Mesothelial cell of epicardium (in vitro differentiated cells): ENCODE measurements at places on chromosomes 2 and 18. TPM values are rescaled to one million over a fixed set of nuclear protein-coding genes. Genes with fewer than 3 reads are reported as not detected.

The CTAGE1 gene
- 0.07 to 0.13 TPM (median 0.11 TPM) in 3 replicates for total RNA-seq

The DSC1 gene
- total RNA-seq, result 0.36 to 0.47 TPM (median 0.43 TPM) in 3 replicates

The ZC3H15 gene
- 56.4 to 61.3 TPM (median 57.6 TPM) in 3 replicates for total RNA-seq

The IRS1 gene
- 57.9 to 66.2 TPM (median 64.2 TPM) in 3 replicates for total RNA-seq

DNA sequence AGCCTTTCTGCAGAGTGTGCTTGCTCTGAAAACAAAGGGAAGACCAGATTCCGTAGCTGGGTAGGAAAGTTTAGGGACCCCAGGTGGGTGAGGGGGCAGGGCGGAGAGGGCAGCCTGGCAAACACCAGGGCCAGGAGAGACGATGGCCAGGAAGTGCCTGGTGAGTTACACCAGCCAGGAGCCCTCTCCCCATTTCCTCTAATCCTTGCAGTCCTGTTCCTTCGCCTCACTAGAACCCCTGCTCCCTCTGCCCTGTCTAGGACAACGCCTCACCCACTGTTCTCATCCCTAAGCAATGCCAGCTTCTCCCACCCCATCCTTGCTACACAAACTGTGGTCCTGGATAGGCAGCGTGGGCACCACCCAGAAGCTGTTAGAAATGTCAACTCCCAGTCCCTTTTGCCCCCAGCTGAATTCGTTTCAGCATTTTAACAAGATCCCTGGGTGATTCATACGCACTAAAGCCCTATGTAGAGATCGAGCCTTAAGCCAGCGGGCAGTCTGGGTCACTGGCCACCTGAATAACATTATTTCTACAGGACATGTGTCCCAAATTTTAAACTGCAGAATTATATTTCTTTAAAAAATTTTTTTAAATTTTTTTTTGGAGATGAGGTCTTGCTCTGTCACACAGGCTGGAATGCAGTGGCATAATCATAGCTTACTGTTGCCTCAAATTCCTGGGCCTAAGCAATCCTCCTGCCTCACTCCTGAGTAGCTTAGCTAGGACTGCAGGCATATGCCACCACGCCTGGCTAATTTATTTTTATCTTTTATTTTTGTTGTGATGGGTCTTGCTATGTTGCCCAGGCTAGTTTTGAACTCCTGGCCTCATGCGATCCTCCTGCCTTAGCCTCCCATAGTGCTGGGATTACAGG, 10.9 kb downstream of the WIPF1 start:
- no peak overlapping the region for H3K27ac ChIP-seq
- peaks cover 2% of the 10 kb centered on the region for H3K27me3 ChIP-seq
- H3K36me3 ChIP-seq, result peaks cover 4% of the 10 kb centered on the region
- peaks cover 20% of the 10 kb centered on the region for H3K4me1 ChIP-seq

GRCh38 chr18:39994498-39994897, 1960.5 kb upstream of the PIK3C3 start:
- no peak overlapping the region for H3K27ac ChIP-seq
- no peaks in the 10 kb centered on the region for H3K36me3 ChIP-seq
- DNase-seq, result no peak
- no peaks in the 10 kb centered on the region for H3K4me1 ChIP-seq
- H3K27me3 ChIP-seq, result no peaks in the 10 kb centered on the region
- H3K4me3 ChIP-seq, result no peak overlapping the region

- peaks cover 32% of the 10 kb centered on the region for H3K36me3 ChIP-seq
- no peaks in the 10 kb centered on the region for H3K27me3 ChIP-seq
- H3K27ac ChIP-seq, result peak overlapping the region; percentile 94
- H3K4me3 ChIP-seq, result no peak overlapping the region
- no peak for DNase-seq
Observed at GRCh38 chr18:6751222-6751621, 21.7 kb downstream of the ARHGAP28 start.

DNA sequence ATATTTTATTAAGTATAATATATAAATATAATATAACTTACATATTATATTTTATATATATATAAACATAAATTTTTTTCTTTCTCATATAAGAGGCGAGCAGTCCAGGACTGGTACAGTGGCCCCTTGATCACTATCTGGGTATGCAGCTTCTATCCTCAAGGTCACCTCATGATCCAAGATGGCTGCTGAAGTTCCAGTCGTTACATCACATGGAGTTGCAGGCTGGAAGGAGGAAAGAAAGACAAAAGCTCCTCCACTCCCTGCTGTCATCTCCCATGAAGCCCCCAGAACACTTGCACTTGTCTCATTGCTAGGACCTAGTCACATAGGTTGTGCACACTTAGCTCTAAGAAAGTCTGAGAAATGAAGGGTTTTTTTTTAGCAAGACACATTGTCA, 145.1 kb upstream of the SLC1A4 start:
- H3K27me3 ChIP-seq, result no peaks in the 10 kb centered on the region
- H3K27ac ChIP-seq, result no peak overlapping the region
- H3K36me3 ChIP-seq, result no peaks in the 10 kb centered on the region
- no peak overlapping the region for H3K4me3 ChIP-seq
- H3K4me1 ChIP-seq, result peaks cover 6% of the 10 kb centered on the region

DNA sequence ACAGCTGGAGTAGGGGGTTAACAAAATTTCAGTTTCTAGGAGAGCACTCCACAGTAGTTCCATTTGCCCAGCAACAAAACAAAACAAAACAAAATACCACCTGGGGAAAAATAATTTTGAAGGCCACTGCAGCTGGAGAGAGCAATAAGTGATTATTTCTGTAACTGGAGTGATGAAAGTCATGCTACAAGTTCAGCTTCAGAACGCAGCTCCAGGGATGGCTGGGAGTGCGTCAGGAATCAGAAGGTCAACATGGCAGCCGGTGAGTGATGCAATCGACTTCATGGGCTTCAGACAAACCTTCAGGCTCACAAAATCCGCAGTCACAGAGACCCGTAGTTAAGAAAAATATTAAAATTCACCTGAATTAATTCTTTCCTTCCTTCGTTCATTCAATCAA, 41.0 kb downstream of the ABHD3 start:
- no peaks in the 10 kb centered on the region for H3K27me3 ChIP-seq
- H3K27ac ChIP-seq, result no peak overlapping the region
- no peak for DNase-seq
- no peak overlapping the region for H3K4me3 ChIP-seq
- H3K4me1 ChIP-seq, result no peaks in the 10 kb centered on the region
- H3K36me3 ChIP-seq, result no peaks in the 10 kb centered on the region

- H3K4me3 ChIP-seq, result no peak overlapping the region
- H3K27ac ChIP-seq, result no peak overlapping the region
- no peaks in the 10 kb centered on the region for H3K4me1 ChIP-seq
- DNase-seq, result no peak
- peaks cover 32% of the 10 kb centered on the region for H3K36me3 ChIP-seq
Observed at GRCh38 chr2:183001948-183002347, 36.3 kb downstream of the NCKAP1 start.

- H3K4me3 ChIP-seq, result no peak overlapping the region
- no peak overlapping the region for H3K27ac ChIP-seq
- no peaks in the 10 kb centered on the region for H3K36me3 ChIP-seq
- no peaks in the 10 kb centered on the region for H3K27me3 ChIP-seq
- DNase-seq, result no peak
- H3K4me1 ChIP-seq, result peaks cover 37% of the 10 kb centered on the region
Observed at GRCh38 chr2:54496920-54497319, 40.8 kb downstream of the SPTBN1 start.

DNA sequence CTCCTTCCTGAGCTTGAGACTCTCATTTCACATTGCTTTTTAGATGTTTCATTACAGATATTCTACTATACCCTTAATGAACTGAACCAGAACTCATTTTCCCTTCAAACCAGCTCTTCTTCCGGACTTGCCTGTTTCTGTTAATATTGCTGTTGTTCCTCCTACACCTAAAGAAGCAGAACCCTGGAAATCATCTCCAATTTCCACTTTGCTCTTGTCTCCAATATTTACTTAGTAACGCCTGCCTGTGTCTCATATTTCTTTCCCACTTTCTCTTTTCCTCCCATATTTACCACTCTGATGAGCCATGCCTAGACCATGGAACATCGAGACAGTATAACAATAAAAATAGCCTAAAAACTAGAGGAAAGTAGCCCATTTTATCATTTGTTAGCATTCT, 17.9 kb upstream of the GMCL1 start:
- H3K27me3 ChIP-seq, result no peaks in the 10 kb centered on the region
- DNase-seq, result no peak
- no peak overlapping the region for H3K4me3 ChIP-seq
- no peaks in the 10 kb centered on the region for H3K4me1 ChIP-seq
- no peak overlapping the region for H3K27ac ChIP-seq
- peaks cover 22% of the 10 kb centered on the region for H3K36me3 ChIP-seq
